ENCODE measurements at places on chromosomes 5 and 9.

DNA sequence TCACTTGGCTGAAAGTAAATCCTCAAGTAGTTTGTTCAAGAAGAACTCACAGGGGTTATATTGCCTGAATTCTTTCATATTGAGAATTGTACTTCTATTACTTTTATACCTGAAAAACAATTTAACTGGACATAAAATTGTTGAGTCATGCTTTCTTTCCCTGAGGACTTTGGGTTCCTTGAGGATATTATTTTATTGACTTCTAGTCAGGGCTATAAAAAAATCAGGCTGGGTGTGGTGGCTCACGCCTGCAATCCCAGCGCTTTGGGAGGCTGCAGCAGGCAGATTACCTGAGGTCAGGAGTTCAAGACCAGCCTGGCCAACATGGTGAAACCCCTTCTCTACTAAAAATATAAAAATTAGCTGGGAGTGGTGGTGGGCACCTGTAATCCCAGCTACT, 17.9 kb upstream of the CDC42SE2 start:
- no peak for DNase-seq

DNA sequence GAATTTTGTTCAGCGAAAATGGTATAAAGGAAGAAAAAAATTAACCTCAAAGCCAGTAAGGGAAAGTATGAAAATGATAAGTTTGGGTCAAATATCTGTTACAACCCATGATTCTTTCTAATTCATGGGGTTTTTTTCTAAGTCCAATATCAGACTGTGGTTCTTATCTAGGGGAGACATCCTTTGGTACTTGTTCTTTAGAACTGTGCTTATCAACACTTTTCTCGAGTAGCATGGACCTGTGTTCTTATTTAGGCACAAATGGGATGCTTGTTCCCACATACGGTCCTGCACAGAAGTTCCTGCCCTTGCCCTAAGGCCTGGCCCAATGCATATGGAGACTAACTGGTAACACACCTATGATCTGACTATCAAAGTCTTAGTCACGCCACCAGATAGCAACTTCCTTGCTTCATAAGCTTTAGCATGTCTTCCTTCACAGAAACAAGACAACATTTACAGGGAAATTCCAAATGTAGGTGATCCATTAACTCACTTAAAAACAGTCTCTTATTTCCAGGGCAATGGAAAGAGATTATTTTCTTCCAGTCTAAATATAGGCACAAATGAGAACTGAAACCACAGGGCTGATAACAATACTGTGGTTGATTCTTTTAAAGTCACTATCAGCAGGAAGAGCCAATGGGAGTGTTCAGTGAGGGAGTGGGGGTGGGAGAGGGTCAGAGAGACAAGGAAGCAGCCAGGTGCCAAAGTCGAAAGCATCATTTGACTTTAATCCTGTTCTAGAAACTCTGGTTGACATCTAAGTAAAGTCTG, 268.8 kb upstream of the ANKRD55 start:
- no peak for DNase-seq

DNA sequence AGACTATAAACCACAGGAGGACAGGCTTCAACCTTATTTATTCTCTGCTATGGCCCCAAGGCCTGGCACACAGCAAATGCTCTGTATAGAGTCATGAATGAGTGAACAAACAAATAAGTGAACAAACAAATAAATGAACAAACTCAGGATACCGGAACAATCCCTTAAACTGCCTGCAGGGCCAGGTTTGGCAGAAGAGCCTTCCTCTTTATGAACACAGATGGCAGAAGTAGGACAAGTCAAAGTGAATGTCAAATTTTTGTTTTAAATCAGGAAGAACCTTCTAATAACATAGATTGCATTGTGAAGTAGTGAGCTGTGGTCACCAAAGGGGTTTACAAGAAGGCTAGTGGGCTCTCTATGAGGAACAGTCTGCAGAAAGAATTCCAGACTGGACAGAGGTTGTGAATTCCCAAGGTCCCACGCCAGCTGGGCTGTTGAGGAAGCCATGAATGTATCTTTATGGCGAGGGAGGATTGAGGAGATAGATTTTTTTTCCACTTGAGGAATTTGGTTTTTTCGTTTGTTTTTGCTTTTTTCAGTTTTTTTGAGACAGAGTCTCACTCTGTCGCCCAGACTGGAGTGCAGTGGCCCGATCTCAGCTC, 30.3 kb upstream of the STING1 start:
- no peak for DNase-seq

DNA sequence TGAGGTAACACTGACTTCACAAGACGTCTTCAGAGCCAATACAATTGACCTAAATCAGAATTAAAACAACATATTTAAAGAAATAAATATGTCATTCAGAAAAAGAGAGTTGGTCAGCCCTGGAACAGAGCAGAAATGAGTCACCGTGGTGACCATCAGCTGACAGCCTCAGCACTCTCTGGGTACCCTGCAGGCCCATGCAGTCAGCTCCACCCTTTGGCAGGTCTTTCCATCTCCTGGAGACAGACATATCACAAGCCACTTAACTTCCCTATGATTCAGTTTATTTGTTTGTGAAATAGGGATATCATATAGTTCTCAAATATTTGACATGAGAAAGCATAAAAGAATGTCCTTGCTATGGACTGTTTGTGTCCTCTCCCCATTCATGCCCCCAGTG, 151.6 kb upstream of the MEF2C start:
- no peak for DNase-seq

GRCh38 chr9:84405667-84406066, 65.1 kb upstream of the SLC28A3 start:
- no peak for DNase-seq

GRCh38 chr5:124210111-124210910, 536.1 kb downstream of the ZNF608 start:
- DNase-seq = peak; percentile 76

GRCh38 chr5:159415301-159415937, 85.1 kb upstream of the IL12B start:
- no peak for DNase-seq

GRCh38 chr9:12723409-12724028, 30.3 kb downstream of the TYRP1 start:
- DNase-seq = no peak

DNA sequence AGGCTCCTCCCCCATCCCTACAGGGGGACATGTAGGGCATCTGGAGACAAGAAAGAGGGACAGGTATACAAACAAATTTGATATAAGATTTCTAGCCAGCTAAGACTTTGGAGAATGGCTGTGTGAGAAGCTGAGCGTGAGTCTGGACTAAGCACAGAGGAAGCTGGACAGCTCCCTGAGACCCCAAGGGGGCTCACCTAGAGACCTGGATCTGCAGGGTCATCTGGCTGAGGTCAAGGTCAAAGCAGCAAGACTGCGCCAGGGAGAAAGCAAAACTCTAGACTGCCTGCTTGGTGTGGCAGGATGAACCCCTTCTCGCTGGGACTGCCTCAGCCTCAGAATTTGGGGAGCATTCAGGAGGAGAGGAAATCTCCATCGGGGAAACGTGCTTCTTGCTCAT, 8.0 kb upstream of the GSN start:
- no peak for DNase-seq

- DNase-seq = peak; percentile 75
Observed at GRCh38 chr5:81187885-81188284, 45.2 kb upstream of the CKMT2 start.

DNA sequence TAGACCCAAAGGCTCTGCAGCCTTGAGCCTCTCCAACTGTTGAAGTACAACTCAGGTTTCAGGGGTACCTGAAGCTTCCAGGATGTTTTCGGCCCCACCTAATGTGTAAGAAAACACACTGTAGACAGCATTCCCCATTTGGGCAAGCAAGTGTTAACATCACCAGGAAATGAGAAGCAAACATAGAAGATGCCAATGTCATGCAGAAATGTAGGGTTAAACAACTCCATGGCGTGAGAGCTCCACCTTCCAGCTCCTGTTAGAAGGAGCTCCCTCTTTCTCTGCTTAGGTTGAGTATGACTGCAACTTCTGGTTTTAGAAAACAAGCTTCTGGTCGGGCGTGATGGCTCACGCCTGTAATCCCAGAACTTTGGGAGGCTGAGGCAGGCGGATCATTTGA, 31.0 kb upstream of the DENND1A start:
- DNase-seq = no peak

- DNase-seq = peak; percentile 7
Observed at GRCh38 chr9:88753691-88754367, 218.9 kb downstream of the NXNL2 start.

DNA sequence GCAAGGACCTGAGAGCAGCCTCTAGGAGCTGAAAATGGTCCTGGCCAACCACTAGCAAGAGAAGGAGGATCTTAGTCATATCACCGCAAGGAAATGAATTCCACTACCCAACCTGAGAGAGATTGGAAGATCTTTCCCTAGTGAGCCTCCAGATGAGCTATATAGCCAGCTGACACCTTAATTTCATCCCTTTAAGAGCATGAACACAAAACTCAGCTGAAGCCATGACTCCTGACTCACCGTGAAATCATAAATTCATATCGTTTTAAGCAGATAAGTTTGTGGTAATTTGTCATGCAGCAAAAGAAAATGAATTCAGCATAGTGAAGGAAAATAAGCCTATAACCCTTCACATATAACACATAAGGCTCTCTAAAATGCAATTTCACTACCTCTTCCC, 23.5 kb downstream of the MAPKAP1 start:
- peak; percentile 57 for DNase-seq

DNA sequence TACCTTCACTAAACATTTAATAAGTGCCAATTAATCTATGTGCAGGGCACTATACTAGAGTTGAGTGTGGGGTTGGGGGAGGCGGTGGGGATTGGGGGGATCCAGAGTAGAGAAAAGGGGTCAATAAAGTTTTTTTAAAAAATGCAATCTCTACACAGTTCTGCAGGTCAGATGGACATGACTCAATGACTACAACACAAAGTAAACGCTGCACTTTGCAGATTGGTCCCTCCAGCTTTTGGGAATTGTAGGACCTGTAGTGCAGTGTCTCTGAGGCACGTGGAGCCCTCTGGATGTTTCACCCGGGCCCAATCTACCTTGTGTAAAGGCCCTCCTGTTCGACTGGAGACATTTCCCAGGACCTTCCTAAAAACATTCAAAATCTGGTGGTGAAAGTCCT, 43.5 kb downstream of the SEMA6A start:
- DNase-seq = no peak

DNA sequence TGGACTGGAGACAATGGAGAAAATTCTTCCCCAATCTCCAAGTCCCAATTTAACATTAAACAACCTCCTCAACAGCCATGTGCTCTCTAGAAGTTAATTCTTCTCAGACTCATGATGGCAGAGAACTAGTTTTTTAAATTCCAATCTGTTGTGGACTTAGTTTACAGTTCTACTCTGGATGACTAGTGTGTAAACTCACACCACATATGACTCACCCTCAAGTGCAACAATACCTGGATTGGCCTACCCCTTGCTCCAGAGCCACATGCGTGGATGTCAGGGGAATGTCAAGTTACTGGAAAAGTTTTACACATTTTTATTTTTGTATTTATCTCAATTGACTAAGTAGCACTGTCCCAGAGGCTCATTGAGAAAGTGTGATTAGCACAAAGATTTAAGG, 136.0 kb upstream of the EFNA5 start:
- DNase-seq = peak; percentile 77

GRCh38 chr9:72262063-72262462, 102.9 kb downstream of the ZFAND5 start:
- no peak for DNase-seq

GRCh38 chr5:122415030-122415800, 103.2 kb downstream of the SNCAIP start:
- DNase-seq = peak; percentile 62

DNA sequence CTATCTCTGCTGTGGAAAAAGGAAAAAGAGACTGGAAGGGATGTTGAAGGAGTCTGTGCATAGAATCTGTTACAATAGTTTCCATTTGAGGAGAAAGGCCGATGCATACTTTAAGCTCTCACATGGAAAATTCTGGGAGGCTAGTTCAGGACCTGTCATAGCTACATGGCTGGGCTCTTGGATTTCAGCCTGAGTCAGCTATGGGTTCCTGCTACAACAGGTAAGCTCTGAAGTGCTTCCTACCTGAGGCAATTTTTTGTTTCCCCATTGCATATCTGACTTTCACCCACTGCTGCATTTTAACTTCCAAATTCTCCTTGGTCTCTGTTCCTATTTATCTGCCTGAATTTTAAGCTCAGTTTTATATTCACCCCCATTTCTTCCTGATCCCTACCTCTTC, 310.7 kb downstream of the RAB3C start:
- DNase-seq = no peak

- no peak for DNase-seq
Observed at GRCh38 chr9:37056046-37056920, 22.2 kb upstream of the PAX5 start.

DNA sequence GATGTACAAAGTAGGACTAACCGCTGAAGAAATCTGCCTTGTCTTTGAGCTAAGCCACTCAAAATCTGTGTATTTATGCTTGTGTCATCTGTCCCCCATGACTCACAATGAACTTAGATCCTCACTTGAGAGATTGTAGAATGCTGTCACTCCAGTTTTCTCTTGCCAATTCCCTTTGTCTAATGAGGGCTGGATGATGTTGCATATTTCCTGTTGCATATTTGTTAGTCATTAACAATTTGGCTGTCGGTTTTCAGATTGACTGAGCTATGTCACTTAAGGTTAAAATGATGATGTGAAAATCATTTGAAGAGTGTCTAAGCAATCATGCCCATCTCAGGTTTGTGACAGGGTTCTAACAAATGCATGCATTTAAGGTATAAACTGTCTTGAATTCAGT, 481.7 kb downstream of the CDH10 start:
- DNase-seq = no peak

DNA sequence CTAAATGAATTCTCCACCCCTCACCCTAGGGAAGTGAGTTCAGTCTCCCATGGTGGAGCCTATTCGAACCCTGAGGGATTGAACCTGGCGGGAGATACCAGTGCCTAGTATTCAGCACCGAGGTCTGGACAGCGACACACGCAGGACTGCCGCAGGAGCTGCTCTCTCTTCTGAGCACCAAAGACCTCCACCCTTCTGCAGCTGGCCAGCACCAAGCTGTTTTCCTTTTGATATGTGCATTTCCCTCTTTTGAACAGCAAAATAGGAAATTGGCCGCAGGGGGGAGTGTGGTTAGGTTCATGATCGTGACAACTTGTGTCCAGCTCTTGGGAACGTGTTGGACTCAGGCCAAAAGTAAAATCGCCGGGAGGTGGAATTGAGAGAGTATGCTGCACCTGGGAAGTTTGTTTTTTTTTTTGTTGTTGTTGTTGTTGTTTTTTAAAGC, 1.2 kb upstream of the PCSK1 start:
- DNase-seq = peak; percentile 80

DNA sequence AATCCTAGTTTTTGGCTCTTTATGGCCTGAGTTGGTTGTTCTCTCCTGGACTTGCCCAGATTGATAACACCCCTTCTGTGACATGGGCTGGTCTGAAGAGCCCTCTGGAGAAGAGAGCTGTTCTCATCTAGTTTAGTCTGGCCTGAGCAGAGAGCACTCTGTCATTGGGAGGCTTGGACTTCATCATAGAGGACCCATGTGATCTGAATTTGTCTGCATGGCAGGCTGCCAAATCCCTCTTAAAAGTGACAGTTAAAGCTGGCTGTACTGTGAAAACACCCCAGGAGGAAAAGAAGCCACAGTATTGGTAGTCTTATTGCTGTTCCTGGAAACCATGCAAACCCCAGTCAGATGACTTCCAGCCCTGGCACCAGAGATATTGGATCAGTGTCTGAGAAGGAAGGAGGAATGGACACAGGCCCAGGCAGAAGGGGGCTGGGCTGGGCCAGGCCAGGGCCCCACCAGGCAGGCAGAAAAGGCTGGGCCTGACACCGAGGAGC, 3.7 kb upstream of the WDR31 start:
- peak; percentile 87 for DNase-seq

GRCh38 chr9:115057559-115057958, 60.4 kb downstream of the TNC start:
- no peak for DNase-seq
